Activated CD4-positive, alpha-beta memory T cell treated with anti-CD3 and anti-CD28 coated beads, Interleukin-2, amount 10 ng/mL, durations not matched to agents 7 days and 5 days (primary cell): ENCODE measurements at places on chromosomes 1 and 21. TPM values are rescaled to one million over a fixed set of nuclear protein-coding genes. Genes with fewer than 3 reads are reported as not detected.

DNA sequence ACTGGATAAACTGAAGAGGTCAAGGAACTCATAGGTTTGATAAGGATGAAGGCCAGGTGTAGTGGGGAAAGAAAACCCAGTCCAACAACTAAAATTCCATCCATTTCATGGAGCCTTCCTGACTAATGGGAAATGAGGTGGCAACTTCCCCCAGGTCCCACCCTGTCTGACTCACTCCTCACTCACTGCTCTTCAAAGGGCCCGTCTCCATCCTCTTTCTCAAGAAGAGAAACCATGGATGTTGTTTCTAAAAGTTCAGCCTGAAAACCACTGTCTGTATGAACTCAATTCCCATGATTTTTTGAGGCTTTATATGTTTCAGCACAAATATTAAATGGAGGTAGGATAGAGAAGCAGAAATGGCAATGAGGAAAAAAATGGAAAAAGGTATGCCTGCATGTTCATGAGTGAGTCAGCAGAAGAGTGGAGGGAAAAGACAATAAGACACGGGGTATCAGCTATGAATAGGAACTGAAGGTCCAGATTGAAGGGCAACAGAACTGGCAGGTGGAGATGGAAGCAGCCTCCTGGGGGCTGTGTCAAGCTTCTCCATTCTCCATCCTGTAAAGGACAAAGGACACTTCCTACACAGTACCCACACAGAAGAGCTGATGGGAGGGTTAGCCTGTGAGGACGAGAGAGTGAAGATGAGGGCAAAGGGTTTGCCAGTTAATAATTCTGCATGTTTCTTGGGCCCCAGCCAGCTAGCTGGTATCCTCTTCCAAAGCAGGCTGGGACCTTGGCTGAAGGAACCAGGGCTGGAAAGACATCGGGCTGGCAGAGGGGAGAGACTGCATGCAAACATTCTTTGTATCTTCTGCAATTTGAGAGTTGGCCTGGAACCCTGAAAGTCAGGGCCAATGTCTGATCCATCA lies 5.5 kb upstream of the ELOVL1 start:
- DNase-seq: no peak

GRCh38 chr21:43987509-43987908 lies 24.6 kb upstream of the TRAPPC10 start:
- no peak for DNase-seq

- DNase-seq: no peak
Observed at GRCh38 chr1:227424159-227424680, 105.9 kb upstream of the CDC42BPA start.

- no peak for DNase-seq
Observed at GRCh38 chr1:226763905-226764264, 24.8 kb upstream of the ITPKB start.

CAMSAP2 gene
- total RNA-seq: 0.65 TPM
